ENCODE measurements at places on chromosomes 5 and 9.

GRCh38 chr9:109369285-109369684, 48.4 kb upstream of the EPB41L4B start:
- no peak for DNase-seq

- DNase-seq = no peak
Observed at GRCh38 chr5:172881691-172882370, 47.8 kb downstream of the ERGIC1 start.

DNA sequence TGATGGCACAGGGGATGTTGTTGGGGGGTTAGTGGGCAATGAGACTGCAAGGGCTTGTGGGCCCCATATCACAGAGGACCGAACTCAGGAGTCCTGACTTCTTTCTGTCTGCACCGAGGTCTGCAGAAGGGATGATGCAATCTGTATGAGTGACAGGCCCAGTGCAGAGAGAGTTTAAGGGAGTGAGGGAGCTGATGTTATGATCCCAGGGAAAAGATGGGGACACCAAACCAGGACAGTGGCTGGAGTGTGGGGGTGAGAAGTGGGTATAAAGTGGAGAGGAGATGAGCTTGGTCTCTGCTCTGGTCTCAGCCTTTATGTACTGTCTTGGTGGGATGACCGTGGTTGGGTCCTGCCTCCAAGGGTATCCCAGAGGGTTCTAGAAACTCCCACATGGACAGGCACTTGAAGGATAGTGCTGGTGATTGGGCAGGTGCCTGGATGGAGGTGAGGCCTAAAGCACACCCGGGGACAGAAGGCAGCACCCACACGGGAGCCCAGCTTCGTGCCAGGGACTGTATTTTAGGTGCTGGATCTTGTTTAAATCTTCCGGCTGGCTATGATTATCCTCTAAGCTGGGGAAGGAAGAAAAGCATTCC, 21.9 kb downstream of the GSN start:
- no peak for DNase-seq

- DNase-seq = no peak
Observed at GRCh38 chr9:105693435-105694189, 729 bp upstream of the TMEM38B start.

- no peak for DNase-seq
Observed at GRCh38 chr5:59351076-59351794, 542.3 kb downstream of the PDE4D start.

GRCh38 chr9:89498852-89499480, 1.1 kb upstream of the SEMA4D start:
- no peak for DNase-seq

DNA sequence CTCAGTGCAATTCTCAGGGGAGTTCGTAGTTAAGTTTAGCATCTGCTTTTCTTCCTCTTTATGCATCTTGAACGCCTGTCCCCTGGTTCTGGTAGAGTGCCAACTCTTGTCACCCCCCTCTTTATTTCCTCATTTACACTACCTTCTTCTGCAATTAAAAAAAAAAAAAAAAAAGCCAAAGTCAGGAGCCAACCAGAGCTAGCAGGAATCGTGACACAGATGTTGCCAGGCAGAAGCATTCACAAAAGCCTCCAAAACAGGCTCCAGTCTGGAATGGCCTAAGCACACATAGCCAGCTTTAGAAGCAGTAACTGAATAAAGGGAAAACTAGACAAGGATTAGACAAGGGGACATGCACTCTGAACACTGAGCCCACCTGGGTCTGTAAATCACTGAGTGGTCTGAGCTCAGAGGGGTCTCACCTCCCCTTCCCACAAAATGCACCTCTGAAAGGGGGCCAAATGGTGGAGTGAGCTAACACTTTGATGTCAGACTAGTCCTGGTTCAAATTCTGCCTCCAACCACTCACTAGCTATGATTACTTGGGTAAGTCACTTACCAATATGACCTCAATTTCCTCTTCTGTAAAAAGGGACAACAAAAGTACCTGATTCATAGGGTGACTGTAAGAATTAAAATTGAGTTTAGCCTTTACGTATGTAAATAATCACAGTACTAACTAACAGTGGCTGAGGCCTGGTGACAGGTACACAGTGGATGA, 2.0 kb downstream of the CD74 start:
- peak; percentile 31 for DNase-seq

DNA sequence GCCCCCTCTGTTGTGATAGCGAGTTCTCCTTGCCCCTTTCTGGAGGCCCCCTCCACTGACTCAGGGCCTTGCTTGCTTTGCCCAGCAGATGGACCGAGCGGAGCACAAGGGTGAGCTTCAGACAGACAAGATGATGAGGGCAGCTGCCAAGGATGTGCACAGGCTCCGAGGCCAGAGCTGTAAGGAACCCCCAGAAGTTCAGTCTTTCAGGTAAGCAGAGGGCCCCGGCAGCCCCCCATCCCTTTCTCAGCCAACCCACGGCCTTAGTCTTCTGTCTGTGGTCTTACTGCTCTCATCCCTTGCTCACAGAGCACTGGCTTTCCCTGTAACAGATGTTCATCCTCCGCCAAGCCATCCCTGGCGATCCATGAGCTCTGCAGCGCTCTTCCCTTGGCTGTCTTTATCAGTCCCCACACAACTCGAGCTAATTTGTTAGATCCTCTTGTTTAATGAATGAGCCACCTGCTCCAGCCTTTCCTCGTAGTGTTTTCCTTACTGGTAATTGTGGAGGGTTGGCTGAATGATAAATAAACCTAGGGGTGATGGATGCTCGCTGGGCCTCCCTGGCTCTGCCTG, 18.4 kb upstream of the RARS1 start:
- no peak for DNase-seq

DNA sequence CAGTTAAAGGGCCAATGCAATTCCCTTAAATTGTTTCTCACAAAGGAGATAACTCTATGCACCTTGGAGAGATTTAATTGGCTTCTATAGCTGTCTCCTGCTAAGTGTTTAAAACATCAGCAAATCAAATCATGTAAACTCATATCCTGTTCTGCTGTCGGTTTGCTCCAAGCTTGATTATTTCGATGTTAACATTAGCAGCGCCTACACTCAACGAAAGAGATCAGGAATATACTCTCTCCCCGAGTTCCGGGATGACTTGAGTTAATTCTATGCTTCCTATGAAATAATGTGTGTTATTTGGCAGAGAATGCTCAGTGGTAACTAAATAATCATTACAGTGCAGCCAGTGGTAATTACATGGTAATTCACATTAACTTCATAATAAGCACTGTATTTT, 338.6 kb downstream of the EBF1 start:
- DNase-seq = no peak

DNA sequence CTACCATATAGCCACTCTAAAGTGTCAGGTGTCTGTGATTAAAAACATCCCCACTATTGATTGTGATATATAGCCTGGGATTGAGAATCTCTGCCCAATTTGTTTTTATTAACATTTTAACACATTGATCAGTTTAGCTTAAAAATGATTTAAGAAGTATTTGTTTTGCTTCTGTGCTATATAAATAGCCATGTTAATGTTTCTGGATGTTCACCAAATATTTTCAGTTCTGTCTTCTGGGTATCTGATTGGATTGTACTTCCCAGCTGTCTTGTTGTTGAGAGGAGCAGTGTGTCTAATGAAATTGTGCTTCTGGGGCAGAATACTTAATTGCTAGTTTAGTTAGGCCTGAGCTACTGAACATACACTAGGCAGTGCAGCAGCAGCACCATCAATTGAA, 126.6 kb upstream of the TUSC1 start:
- no peak for DNase-seq

DNA sequence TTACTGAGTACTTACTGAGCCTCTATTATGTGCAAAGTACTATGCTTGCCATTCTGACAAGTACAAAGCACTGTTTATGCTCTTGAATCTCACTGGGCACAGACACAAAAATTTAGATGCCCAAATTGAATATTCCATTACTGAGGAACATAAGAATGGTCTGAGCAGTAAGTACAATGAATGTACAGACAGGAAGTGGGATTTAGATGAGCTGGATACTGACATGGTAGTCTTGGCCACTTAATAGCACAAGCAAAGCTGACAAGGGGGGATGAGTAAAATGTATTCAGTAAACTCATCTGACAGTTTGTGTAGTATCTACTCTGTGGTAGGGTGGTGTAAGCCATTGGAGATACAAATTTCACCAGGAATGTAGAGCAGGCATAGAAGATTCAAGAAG, 132.4 kb downstream of the EFNA5 start:
- no peak for DNase-seq

GRCh38 chr9:101995231-101995630, 256.8 kb upstream of the GRIN3A start:
- DNase-seq = no peak

- DNase-seq = no peak
Observed at GRCh38 chr9:136501686-136502085, 18.8 kb upstream of the SEC16A start.

DNA sequence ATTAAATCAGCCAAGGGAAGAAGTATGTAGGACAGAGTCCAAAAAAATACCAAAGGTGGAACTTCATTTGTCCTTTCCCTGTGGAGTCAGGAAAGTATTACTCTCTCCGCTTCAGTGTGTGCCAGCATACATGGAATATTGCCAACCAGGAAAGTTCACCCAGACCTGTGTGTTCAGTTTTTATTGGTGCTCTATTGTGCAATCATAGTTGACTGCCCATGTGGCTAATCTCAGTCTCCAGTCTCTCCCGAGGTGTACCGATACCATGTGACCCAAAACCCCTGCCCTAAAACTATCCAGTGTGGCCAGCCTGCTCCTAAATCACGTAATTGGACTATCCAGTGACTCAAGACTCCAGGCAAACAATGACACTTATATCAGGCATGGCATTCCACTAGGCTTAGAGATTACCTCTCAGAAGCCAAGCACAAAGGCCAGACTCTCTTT, 38.8 kb downstream of the NFX1 start:
- DNase-seq = peak; percentile 90

- no peak for DNase-seq
Observed at GRCh38 chr5:146765089-146765832, 113.3 kb downstream of the PPP2R2B start.

DNA sequence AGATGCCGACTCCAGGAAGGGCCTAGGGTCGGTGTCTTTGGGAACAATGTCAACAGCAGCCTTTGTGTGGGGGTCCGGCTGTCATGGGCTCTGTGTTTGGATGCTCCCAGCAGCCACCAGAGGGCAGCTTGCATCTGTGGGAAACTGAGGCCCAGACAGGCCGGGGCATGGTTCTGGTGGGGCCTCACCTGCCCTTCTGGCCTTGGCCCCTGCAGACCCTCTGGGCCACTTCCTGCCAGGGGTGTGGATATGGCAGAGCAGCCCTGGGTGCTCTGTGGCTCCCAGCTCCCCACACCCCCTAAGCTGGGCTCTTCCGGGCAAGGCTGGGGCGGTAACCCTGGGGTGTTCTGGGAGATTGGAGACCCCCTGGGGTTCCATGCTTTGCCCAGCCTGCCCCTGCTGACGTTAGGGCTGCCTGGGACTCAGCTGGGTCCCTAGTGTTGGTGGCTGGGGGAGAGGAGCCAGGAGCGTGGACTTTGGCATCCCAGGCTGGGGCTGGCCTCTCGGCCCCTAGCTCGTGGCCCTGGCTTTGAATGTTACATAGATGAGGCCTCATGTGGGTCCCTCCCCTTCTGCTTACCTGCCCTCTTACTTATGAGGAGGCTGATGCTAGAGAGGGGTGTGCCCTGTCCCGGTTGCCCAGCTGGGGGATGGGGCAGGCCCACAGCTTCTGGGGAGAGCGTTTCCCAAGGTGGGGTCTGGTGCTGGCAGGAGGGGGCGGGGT, 38.3 kb downstream of the RXRA start:
- no peak for DNase-seq

GRCh38 chr9:34252670-34253459, 74.0 kb downstream of the UBAP1 start:
- DNase-seq = no peak

DNA sequence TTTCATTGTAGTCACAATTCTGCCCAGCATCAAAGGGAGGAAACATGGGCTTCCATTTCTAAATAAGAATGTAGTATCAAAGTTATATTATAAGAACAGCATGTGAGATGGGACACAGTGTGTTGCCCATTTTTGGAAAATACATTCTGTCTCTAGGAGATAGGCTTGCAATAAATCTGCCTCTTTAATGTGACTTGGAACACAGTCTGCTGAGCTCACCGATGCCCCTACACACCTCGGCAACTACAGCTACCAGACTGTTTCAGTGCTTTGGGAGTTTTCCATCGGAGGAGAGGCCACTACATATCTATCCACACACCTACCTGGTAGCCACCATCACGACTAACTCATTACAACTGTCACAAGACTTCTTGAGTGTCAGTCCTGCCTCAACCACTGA, 18.9 kb upstream of the FCHO2 start:
- no peak for DNase-seq

DNA sequence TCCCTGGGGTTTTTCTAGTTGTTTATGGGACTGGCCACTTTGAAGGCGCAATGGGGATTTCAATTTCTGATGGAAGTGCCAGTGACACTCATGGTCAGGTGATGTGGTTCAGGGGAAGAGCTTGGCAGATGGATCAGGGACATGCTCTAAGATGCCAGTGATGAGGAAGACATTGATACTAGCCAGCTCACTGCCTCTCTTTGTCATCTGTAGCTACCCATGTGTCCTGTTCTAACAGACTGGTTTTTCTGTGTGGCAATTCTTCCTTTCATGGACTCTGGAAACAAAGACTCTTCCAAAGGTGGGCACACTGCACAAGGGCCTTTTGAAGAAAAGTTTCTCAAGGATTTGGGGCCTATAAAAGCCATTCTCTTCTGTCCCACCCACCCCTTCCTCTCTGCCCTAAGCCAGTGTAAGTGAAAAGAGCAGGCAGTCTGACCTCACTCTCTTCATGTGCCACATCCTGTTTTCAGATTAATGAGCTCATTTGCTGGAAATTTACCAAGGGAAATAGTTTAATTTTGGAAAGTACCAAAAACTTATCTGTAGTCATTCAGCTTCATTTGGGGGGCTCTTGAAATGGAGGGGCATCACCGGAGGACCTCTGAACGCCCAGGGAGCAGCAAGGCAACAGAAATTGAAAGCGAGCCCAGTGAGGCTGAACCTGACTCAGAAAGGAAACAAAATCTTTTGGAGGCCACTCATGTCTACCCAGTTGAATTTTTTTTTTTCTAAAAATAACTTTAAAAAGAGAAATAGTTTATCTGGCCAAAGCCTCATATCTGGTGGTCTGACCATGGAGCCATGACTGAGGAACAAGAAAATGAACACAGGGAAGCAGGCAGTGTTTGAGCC, 4.9 kb upstream of the TRAF1 start:
- no peak for DNase-seq

- no peak for DNase-seq
Observed at GRCh38 chr9:32986971-32987370, 14.5 kb downstream of the APTX start.

GRCh38 chr9:119792242-119792641, 423.0 kb upstream of the BRINP1 start:
- no peak for DNase-seq

DNA sequence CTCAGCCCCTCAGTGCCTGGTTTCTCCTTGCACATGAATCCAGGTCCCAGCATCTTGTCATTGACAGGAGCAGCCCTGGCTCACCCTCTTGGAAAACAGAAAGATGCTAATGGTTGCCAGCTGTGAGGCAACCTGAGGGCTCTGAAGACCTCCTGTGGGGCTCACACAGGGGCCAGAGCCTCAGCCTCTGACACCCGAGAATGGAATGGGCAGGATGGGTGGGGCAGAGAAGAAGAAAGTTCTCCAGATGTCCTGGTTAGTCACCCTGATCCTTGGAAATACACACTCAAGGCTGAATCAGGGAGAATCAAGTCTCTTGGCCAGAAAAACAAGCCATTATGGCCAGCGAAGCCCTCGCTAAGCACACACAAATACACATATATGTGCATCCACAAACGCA, 32.3 kb upstream of the SPATA31E1 start:
- DNase-seq = peak; percentile 82

- no peak for DNase-seq
Observed at GRCh38 chr9:91693226-91693625, 256.8 kb downstream of the ROR2 start.

GRCh38 chr5:132475987-132476875, 14.3 kb downstream of the IRF1 start:
- DNase-seq = no peak

- no peak for DNase-seq
Observed at GRCh38 chr9:6758248-6758497, 400 bp downstream of the KDM4C start.

Measured in GM04503 (cell line).